Effector memory CD8-positive, alpha-beta T cell (primary cell): ENCODE measurements at places on chromosomes 4 and X.
A peak's percentile ranks its signal among the peaks of the same experiment; 100 is the strongest.

GRCh38 chr4:30380404-30380998, 339.7 kb upstream of the PCDH7 start:
- no peak for DNase-seq

DNA sequence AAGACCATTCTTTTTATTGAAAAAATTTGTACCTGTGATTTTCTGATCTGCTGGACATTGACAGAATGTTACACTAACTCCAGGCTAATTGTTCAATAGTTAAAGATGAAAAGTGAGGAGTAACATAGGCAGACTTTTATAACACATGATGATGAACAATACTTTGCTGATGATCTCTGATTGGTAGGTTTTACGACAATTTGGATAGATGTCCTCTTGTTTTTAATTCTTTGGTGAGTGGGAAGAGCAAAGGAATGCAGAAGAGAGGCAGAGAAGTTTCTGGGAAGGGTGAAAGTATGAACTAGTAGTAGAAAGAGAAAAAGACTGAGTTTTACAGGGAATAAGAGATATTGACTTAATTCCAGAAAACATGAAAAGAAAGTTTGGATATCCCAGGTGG, 267.3 kb upstream of the HAND2 start:
- no peak for DNase-seq

DNA sequence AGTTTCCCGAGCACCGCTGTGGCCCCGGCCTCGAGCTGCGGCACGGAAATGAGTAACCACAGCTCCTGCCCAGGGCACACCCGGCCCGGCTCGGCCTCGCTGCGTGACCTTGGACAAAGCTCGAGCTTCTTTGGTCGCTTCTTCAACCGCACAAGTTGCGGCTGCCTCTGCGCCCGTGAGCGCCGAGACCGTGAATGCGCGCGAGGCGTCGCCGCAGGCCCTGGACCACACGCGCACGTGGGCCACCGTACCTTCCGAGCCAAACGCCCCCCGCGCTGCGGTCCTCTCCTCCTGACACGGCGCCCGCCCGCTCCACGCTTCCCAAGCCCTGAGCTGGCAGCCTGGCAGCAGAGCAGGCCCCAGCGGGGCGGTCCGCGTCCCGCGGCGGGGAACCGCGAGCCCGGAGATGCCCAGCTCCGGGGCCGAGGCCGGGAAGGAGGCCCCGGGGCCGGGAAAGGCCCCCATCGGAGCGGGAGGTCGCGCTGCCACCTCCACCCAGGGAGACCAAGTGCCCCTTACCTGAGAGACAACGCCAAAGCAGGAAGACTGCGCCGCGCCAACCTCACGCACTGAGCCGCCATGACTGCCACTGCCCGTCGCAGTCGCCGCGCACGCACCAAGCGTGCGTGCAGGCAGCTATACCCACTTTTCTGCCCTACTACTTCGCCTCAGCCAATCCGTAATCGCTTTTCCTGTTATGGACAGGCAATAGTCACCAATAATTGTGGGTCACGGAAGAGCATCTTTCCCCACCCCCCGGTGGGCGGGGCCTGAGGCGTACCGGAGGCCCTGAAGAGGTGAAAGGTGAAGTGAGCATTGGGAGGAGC, at the start of gene GRPEL1:
Gene GRPEL1, minus strand, starts transcription at position 613 of the 827 bp plus-strand sequence. Its CDS starts 32 bp downstream, at position 581.
- peak; percentile 100 for DNase-seq

- no peak for DNase-seq
These were observed 105.7 kb upstream of the PDLIM3 start for GRCh38 chr4:185640811-185641675.

GRCh38 chrX:11397680-11398079, 104.5 kb downstream of the AMELX start:
- DNase-seq: no peak

- no peak for DNase-seq
These were observed 105.8 kb downstream of the CRLF2 start for GRCh38 chrX:1106478-1107210.

GRCh38 chr4:186554539-186554913, 841 bp downstream of the MTNR1A start:
- DNase-seq: no peak

DNA sequence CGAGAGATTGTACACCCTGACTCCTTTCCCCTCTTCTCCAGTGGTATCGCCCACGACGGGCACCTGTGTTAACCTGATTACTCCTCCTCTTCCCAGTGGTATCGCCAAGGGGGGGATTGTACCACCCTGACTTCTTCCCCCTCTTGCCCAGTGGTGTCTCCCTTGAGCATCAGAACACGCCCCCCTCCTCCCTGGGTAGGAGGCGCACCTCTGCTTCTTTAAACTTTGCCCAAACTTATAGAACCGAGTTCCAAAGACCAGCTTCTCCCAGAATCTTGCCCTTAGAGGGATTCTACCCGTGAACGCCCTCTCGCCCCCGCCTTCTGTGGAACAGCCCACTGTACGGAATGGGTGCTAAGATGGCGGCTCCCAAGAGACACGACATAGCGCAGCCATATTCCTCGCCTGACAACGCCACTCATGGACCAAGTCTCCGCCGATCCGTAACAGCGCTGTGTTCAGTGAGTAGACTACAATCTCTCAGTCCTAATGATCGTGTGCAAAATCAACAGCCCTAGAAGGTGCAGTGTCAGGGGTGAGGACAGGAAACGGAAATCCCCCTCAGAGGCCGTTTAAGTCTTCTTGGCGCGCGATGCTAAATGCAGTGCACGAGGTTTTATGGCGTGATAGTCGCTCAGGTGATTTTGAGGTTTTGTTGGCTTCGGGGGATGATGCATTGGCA, 4.2 kb upstream of the ZNF157 start:
- peak; percentile 69 for DNase-seq
